ENCODE measurements at places on chromosomes 1 and 21.

DNA sequence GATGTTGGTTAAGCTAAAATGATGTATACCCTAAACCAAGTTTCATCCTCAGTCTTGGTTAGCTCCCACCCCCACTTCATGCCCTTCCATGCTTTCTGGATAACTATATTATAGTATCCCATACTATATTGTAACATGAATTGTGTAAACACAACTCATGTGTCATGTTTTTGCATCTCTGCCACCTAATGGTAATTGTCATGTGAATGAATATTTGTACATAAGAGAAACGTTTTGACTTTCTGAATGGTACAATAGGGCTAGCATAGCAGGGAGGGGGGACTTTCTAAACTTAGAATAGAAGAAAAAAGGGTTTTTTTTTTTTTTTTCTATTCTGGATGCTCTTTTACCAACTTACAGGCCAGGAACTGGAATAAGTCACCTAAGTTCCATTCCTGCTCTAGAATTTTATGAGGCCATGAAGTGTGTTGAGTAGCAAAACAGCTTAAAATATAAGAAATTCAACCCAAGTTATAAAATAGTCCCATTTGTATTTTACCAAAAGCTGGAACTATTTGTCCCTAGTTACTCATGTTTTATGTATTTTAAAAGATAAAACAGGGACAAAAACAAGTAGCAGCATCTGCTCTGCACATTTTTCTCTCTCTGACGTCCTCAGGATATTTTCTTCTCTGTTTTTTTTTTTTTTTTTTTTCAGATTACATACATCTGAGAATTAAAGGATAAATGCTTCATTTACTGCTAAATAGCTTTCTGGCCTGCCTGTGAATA lies 77.4 kb downstream of the HLX start:
- DNase-seq, result no peak

DNA sequence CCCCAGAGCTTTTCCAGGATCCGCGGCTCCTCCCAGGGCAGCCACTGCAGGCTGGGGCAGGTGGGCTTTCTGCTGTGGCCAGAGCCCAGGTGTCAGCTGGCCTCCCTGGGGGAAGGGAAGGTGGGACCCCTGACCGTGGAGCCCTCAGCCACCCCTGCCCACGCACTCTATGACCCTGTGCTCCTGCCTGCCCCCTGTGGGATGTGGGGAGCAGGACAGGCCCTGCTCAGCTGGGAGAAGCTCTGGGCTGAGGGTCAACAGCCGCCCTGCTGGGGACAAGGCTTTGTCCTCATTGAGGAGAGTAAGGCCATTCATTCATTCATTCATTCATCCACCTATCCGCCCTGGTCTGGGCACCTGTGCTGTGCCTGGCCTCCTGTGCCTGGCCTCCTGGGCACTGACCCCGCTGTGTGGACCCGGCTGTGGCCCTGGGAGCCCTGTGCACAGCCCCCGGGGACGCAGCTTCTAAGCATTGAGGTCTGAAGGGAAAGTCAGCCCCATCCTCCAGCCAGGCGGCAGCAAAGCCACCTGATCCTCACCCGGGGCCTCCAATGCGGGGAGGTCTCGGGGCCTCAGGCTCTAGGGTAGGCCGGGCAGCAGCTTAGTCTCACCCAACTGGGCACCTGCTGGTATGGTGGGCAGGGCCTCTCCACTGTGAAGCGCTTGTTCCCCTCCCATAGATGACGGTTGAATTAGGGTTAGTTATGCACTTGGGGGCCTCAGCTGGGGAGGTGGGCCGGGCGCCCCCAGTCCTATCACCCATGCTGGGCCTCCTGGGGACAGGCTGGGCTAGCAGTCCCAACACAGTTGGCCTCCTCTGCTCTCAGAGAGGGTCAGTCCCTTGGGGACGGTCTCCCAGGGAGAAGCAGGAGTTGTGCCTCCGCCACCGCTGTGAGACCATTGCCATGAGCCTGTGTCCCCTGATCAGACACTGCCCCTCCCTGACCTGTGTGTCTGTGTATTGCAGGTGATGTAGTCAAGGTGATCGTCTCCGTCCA lies 6.0 kb downstream of the TNFRSF14 start:
- no peak for DNase-seq

- DNase-seq, result no peak
These were observed 135.9 kb upstream of the HMCN1 start for GRCh38 chr1:185598332-185598731.

DNA sequence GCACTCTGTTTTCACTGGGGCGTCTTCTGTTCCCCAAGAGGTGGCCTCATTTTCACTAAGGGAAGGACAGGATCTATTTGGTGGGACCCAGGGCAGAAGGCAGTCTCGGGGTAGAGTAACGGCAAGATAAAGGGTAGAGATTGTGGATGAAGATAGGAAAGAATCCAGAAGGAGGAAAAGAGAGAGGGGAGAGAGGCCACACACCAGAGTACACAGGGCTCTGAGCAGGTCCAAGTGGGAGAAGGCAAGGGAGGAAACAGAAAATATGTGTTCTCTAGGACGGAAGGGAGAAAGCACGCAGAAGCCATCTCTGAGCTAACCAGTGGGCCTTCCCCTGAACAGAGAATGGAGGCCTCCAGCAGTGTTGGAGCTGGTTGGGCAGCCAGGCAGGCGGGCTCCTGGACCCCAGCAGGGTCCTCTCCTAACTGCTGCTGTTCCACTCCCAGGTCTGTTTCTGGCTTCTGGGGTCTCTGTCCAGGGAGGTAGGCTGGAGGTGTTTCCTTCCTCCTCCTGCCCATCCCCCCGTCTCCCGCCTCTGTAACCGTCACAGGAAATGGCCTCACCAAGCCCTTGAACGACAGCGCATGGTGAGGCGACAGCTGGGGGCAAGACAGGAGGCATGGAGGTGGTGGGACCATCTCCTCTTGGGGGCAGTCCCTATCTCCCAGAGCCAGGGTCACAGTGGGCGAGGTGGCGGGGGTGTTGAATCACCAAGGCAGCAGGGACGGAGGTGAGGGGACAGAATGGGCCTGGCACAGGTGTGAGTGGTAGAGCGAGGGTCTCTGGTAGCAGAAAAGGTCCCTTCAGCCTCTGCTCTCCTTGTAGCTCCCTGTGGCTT lies 649 bp downstream of the PTPN7 start:
- DNase-seq, result peak; percentile 69

DNA sequence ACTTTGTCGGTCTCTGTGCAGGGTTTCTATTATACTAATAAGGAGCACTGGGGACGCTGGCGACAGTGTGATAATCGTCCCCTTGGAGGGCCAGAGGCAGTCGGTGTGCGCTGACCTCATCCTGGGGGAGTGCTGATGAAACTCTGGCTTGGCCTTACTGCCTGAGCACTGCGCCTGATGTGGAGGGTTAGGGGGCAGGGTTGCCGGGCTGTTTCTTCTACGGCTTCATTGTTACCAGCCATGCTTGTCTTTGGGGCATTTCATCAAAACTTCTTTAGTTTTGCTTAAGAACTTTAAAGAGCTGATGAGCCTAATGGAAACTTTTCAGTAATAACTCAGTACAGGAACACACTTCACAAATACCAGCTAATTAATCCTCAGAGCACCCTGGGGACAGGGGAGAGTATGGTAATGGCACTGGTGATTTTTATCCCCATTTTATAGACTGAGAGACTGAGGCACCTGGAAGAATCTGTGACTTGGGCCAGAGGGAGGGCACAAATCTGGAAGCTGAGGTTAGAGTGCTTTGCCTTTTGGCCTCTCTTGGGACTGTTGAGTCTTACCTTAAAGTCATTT lies 81.8 kb downstream of the PEX14 start:
- no peak for DNase-seq

- peak; percentile 33 for DNase-seq
These were observed 12.0 kb downstream of the NCMAP start for GRCh38 chr1:24567792-24568388.

GRCh38 chr1:161973924-161974845 lies 49.5 kb downstream of the OLFML2B start:
- no peak for DNase-seq

DNA sequence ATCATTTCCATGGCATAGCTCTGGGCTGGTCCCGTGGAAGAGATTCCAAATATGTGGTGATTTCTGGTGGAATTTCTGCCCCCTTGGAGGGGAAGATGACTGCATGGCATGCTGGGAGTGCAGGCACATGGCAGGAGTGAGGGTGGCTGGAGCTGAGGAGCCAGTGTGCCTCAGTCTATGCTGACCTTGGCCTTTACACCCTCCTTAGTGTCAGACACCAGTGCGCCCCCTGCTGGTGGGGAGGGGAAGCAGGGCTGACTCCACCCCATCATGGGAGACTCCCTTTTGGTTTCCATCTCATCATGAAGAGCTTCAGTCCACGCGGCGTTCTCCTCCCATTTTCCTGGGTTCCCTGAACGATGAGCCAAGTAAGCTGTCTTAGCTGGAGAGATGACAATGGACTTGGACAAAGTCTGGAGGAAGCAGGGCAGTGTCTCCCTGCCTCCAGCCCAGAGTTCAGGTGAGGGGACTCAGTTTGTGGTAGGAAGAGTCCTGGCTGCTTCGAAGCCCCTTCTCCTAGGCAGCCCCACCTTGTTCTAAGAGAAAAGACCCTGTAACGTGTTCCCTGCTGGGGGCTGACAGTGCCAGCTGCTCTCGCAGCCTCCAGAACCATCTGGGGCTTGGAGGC lies 10.3 kb downstream of the ALX3 start:
- DNase-seq, result peak; percentile 61

DNA sequence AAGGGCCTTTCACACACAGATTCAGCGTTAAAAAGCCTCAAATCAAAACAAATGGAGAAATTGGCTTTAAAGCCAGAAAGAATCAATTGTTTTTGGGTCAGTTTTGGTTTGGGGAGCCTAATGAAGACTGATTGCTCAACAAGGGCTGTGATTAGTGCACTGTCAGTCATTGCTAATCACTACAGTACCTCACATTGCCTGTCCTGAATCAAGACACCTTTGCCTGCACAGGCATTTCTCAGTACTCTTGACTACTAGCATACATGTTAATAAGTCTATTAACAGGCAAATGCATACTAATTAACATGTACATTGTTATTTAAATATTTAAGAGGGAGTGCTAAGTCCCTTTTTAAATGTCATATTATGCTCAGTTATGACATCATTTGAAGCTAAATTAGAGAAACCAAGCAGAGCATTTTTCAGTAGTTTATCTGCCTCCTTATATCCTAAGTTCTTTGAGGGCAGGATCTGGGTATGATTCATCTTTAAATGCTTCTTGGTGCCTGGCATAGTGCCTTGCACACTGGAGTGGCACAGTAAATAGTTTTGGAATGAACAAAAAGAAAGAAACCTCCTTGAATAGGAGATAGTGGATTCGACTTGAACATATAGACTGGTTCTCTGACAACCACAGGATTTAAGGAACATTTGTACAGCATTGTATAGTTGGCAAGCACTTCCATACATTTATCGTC lies 25.8 kb upstream of the CCN1 start:
- DNase-seq, result no peak

DNA sequence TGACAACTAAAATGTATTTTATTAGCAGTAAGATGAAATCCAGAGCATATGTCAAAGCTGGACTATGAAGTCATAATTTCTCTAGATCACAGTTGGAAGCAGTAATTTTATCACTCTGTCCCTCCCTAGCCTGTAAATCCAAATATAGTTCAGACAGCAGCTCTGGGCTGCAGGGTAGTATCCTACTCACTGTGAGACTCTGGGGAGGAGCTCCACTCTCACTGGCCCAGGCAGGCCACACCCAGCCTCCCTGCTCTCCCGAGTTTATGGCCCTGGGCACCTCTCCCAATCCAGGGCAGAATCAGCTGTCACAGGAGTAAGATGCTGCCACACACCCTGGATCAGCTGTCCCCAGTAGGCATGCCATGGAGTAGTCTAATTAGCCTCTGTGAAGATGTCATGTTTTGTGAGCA lies 131.1 kb downstream of the HLCS start:
- no peak for DNase-seq

DNA sequence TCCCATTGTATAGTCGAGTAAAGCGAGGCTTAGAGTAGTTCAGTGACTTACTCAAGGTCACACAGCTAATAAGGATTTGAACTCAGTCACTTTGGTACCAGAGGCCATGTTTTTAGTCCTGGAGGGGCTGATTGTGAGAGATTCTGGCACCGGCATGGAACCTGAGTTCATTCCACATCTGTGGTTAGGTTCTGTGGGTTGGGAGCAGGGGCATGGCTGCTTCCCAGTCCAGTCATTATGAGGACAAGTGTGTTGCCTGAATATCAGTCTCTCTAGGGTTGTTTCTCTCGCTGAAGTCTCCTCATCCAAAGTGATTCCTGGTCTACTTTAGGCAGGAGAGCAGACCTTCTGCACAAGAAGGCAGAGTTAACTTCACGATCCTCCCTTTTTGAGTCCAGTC lies 90.6 kb downstream of the C1orf94 start:
- DNase-seq, result no peak

DNA sequence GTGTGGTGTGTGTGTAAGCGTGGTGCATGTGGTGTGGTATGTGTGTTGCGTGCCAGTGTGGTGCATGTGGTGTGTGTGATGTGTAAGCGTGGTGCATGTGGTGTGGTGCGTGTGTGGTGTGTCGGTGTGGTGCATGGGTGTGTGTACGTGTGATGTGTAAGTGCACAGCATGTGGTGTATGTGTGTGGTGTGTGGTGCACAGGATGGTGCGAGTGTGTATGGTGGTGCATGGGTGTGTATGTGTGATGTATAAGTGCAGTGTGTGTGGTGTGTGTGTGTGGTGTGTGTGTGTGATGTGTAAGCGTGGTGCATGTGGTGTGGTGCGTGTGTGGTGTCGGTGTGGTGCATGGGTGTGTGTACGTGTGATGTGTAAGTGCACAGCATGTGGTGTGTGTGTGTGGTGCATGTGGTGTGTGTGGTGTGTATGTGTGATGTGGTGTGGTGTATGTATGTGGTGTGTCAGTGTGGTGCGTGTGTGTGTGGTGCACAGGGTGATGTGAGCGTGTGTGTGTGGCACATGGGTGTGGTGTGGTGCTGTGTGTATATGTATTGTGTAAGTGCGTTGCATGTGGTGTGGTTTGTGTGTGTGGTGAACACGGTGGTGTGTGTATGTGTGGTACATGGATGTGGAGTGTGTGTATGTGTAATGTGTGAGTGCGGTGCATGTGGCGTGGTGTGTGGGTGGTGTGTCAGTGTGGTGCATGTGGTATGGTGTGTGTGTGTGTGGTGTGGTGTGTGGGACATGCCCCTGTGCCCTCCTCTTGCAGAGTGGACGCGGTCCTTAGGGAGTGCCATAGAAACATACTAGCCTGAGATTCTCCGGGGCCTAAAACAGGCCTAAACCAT lies 1.1 kb upstream of the C2CD2 start:
- no peak for DNase-seq

Data from CD4-positive, alpha-beta memory T cell (primary cell).